Astrocyte (in vitro differentiated cells and primary cell): ENCODE measurements at places on chromosomes 4 and X. TPM values are rescaled to one million over a fixed set of nuclear protein-coding genes. Genes with fewer than 3 reads are reported as not detected.
A peak's percentile ranks its signal among the peaks of the same experiment; 100 is the strongest.

DNA sequence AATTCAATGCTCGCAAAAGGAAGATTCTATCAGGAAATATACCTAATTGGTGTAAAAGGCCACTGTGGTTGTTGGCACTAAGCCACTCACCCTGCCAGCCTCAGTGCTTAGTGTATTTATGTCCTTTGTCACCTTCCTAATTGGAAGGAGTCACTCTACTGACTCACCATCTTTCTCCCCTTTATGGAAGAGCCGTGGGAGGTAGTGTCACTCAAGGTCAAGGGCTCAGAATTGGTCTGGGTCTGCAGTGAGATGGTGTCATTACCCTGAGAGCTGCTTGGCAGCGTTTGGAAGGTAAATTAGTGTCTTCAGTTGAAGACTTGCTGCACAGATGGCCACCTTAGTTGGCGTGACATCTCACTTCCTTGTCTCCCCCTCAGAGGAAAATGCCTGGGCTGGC lies 41.7 kb upstream of the CDKN2AIP start:
- H3K27me3 ChIP-seq: no peaks in the 10 kb centered on the region
- DNase-seq: peak; percentile 12
- peaks cover 13% of the 10 kb centered on the region for H3K4me1 ChIP-seq
- H3K4me3 ChIP-seq: no peak overlapping the region

DNA sequence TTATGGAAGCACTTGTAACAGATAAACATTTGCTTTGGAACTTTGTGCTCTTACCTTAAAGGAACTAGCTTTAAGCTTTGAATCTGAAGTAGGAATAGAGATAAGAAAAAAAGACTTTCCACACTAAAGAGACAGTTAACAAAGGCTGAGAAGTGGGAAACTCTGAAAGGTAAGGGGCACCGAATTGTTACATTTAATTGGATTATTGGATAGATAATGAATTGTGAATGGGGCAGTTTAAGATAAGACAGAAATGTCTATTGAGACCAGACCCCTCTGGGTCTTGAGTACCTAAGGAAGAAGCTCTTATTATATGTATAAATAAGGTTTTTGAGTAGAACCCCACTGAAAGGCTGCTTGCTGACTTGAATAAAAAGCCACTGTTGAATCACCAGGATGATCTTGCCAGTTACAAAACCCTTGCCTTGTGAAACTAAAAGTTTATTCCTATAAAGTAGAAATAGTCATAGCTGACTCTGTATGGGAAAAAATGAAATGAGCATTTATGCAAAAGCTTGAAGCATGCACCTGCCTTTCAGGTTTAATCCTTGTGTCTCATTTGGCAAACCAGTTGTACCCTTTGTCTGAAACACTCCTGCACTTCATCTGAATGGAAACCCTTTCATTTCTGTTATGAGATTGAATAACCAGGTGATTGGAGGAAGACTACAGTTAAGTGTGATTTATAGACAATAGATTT lies 423.2 kb downstream of the RPA4 start:
- H3K27me3 ChIP-seq: no peaks in the 10 kb centered on the region
- no peaks in the 10 kb centered on the region for H3K36me3 ChIP-seq
- no peaks in the 10 kb centered on the region for H3K4me1 ChIP-seq
- DNase-seq: no peak

DNA sequence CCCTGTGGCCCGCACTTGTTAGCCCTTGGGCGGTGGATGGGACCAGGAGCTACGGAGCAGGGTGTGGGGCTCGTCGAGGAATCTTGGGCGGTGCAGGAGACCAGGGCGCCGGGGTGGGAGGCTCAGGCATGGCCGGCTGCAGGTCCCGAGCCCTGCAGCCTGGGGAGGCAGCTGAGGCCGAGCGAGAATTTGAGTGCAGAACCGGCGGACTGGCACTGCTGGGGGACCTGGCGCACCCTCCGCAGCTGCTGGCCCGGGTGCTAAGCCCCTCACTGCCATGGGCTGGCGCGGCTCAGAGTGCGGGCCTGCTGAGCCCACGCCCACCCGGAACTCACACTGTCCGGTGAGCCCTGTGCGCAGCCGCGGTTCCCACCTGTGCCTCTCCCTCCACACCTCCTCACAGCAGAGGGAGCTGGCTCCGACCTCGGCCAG lies 73.6 kb upstream of the TLL1 start:
- no peaks in the 10 kb centered on the region for H3K4me1 ChIP-seq
- no peak overlapping the region for H3K4me3 ChIP-seq
- DNase-seq: no peak
- no peaks in the 10 kb centered on the region for H3K36me3 ChIP-seq
- H3K27me3 ChIP-seq: no peaks in the 10 kb centered on the region

The ARHGEF6 gene
- 4.7 and 6.1 TPM in 2 replicates for total RNA-seq

- H3K4me3 ChIP-seq: no peak overlapping the region
- no peak for DNase-seq
- H3K4me1 ChIP-seq: no peaks in the 10 kb centered on the region
- H3K27me3 ChIP-seq: no peaks in the 10 kb centered on the region
- H3K27ac ChIP-seq: no peak overlapping the region
Observed at GRCh38 chr4:127181001-127181400, 451.8 kb upstream of the INTU start.

- no peak overlapping the region for H3K4me3 ChIP-seq
- H3K27ac ChIP-seq: peak overlapping the region; percentile 22
- H3K27me3 ChIP-seq: no peaks in the 10 kb centered on the region
- no peak for DNase-seq
Observed at GRCh38 chr4:176782191-176782590, 10.5 kb downstream of the VEGFC start.

DNA sequence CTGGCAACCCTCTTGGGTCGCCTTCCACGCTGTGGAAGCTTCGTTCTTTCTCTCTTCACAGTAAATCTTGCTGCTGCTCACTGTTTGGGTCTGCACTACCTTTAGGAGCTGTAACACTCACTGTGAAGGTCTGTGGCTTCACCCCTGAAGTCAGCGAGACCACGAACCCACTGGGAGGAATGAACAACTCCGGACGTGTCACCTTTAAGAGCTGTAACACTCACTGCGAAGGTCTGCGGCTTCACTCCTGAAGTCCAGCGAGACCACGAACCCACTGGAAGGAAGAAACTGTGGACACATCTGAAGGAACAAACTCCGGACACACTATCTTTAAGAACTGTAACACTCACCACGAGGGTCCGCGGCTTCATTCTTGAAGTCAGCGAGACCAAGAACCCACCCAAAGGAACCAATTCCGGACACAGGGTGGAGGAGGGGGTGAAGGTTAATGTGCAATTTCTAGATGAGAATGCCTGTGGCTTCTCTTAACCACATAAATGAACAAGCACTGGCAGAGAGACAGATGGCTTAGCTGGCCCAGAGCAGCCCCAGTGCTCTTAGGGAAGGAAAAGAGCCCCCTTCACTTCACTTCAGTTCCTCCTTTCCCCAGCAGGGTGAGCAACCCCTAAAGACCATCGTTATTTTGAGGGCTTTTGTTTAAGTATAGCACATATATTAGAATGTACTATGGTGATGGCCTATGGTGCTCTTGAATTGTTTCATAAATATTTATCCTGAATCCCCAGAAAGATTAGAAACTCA lies 73.0 kb downstream of the LUZP4 start:
- peaks cover 3% of the 10 kb centered on the region for H3K4me1 ChIP-seq
- peak; percentile 80 for DNase-seq
- H3K27ac ChIP-seq: no peak overlapping the region
- no peak overlapping the region for H3K4me3 ChIP-seq
- H3K36me3 ChIP-seq: no peaks in the 10 kb centered on the region

The CSN1S1 gene
- total RNA-seq: not detected in 2 replicates

The TLR10 gene
- total RNA-seq: not detected in 2 replicates

DNA sequence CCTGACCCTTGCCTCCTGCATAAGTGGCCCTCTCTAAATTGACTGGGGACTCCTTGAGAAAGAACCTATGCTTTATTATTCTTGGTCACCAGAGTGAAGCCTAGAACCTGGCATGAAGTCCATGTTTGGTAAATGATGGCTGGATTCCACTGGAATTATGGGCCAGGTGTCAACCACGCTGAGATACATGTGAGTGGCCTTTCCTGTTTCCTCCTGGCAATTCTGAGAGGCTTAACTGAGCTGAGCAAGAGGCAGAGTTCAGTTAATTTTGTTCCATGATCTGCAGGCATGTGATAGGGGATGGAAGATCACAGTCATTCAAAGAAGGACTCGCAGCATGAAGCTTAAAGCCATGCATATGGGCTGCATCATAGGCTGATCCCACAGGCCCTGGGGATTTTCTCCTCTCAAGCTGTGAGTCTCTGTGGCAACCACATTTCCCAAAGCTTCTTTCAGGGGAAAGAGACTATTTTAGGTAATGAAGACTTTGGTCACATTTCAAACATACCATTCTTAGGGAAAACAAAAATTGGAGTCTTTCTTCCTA lies 69.4 kb upstream of the CLNK start:
- no peak overlapping the region for H3K4me3 ChIP-seq
- DNase-seq: no peak
- no peak overlapping the region for H3K27ac ChIP-seq
- H3K36me3 ChIP-seq: no peaks in the 10 kb centered on the region
- H3K4me1 ChIP-seq: no peaks in the 10 kb centered on the region
- H3K27me3 ChIP-seq: no peaks in the 10 kb centered on the region

DNA sequence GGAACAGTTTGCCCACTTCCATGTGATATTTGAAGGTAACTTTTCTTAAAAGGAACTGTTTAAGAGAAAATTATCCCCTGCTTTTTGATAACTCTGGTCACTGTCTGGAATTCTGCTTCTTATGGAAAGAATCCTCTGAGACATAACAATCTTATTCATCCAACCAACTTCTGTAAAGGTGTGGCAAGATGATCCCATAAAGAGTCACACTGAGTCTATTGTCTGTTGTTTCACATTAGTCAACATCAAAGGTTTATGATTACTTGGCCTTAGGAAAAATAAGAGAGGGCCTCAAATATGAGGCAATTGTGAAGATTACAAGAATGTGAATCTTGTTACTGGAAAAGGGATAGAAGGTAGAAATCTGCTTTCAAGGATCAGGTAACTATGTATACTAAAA lies 88.0 kb upstream of the MAGEB18 start:
- DNase-seq: no peak
- no peak overlapping the region for H3K4me3 ChIP-seq
- no peaks in the 10 kb centered on the region for H3K36me3 ChIP-seq
- H3K27ac ChIP-seq: no peak overlapping the region
- no peaks in the 10 kb centered on the region for H3K4me1 ChIP-seq

- H3K27ac ChIP-seq: no peak overlapping the region
- H3K36me3 ChIP-seq: no peaks in the 10 kb centered on the region
- no peaks in the 10 kb centered on the region for H3K4me1 ChIP-seq
- H3K27me3 ChIP-seq: no peaks in the 10 kb centered on the region
- no peak overlapping the region for H3K4me3 ChIP-seq
Observed at GRCh38 chr4:175705407-175705806, 106.7 kb downstream of the GPM6A start.

- H3K4me1 ChIP-seq: no peaks in the 10 kb centered on the region
- H3K4me3 ChIP-seq: no peak overlapping the region
- no peak overlapping the region for H3K27ac ChIP-seq
- H3K36me3 ChIP-seq: no peaks in the 10 kb centered on the region
- H3K27me3 ChIP-seq: no peaks in the 10 kb centered on the region
Observed at GRCh38 chrX:93695981-93696380, 22.0 kb downstream of the FAM133A start.

The ATP8A1 gene
- 2.9 TPM in 2 replicates for total RNA-seq

- no peaks in the 10 kb centered on the region for H3K27me3 ChIP-seq
- H3K4me1 ChIP-seq: peaks cover 11% of the 10 kb centered on the region
- no peaks in the 10 kb centered on the region for H3K36me3 ChIP-seq
Observed at GRCh38 chr4:95129821-95130311, 372.1 kb downstream of the BMPR1B start.

The STATH gene
- total RNA-seq: not detected in 2 replicates

DNA sequence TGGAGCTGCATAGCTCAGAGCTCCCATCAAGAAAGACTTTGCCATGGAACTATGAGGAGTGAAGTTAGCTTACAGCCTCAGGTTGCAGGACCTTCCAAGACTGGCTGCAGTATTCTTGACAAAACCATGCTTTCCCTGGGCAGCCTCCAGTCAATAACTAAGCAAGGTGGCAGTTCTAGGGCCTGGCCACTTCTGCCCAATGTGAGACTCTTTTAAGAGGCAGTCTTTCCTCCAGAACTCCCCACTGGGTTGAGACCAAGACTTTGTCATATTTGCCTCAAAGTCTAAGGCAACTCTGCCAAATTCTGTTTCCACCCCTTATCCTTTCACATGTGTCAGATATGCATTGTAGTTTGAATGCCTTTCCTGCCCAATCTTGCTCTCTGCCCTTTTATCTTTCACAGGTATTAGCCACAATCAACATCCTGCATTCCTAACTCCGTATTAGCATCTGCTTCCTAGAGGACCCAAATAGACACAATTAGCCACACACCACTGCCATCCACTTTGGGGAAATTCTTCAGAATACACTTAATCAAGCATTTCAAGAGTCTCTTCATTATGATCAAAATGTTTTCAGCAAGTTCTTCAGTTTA lies 17.7 kb upstream of the SLC25A43 start:
- H3K36me3 ChIP-seq: no peaks in the 10 kb centered on the region
- no peak overlapping the region for H3K4me3 ChIP-seq
- no peaks in the 10 kb centered on the region for H3K4me1 ChIP-seq
- no peak for DNase-seq

GRCh38 chrX:55758033-55758432 lies 40.5 kb downstream of the RRAGB start:
- no peak overlapping the region for H3K27ac ChIP-seq
- no peak overlapping the region for H3K4me3 ChIP-seq
- no peaks in the 10 kb centered on the region for H3K27me3 ChIP-seq

The SLC10A4 gene
- 0.16 and 0.26 TPM in 2 replicates for total RNA-seq

- no peak for DNase-seq
- H3K4me3 ChIP-seq: no peak overlapping the region
- no peaks in the 10 kb centered on the region for H3K36me3 ChIP-seq
Observed at GRCh38 chr4:6965329-6965728, 55.7 kb downstream of the TBC1D14 start.

- H3K4me3 ChIP-seq: no peak overlapping the region
- H3K27me3 ChIP-seq: no peaks in the 10 kb centered on the region
- no peak for DNase-seq
- no peak overlapping the region for H3K27ac ChIP-seq
Observed at GRCh38 chr4:92520563-92520962, 216.8 kb downstream of the GRID2 start.

DNA sequence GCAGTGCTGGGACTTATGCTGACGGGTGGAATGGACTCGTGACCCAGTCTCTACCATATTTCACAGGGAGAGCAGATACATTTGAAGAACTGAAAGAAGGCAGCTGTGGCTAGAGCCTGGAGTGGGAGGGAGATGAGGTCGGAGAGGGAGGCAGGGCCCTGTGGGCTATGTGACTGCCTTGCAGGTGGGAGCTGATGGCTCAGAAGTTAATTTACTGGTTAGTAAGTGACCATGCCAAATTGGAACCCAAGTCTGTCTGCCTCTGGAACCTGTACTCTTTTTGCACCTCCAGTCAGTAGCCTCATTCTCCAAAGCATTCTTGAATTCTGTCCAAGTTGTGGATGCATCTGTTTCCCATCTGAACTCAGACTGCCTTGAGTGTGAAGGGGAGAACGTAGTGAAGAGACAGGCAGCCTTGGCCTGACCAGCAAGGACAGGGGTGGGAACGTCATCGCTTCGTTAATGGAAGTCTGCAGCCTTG lies 92.3 kb downstream of the REPS2 start:
- H3K36me3 ChIP-seq: no peaks in the 10 kb centered on the region
- H3K27me3 ChIP-seq: no peaks in the 10 kb centered on the region
- no peak overlapping the region for H3K4me3 ChIP-seq
- peak; percentile 92 for DNase-seq
- no peak overlapping the region for H3K27ac ChIP-seq

- H3K27ac ChIP-seq: no peak overlapping the region
- DNase-seq: no peak
Observed at GRCh38 chrX:23013366-23013765, 13.6 kb downstream of the DDX53 start.

GRCh38 chr4:2103843-2104547 lies 44.9 kb downstream of the NAT8L start:
- H3K27me3 ChIP-seq: no peaks in the 10 kb centered on the region
- H3K4me3 ChIP-seq: no peak overlapping the region
- no peaks in the 10 kb centered on the region for H3K36me3 ChIP-seq
- no peak for DNase-seq
- no peak overlapping the region for H3K27ac ChIP-seq
- peaks cover 13% of the 10 kb centered on the region for H3K4me1 ChIP-seq
